ENCODE measurements at places on chromosomes 5 and 9. TPM values are rescaled to one million over a fixed set of nuclear protein-coding genes. Genes with fewer than 3 reads are reported as not detected.

Gene CNTFR
- 1.9 TPM for total RNA-seq

- no peak for DNase-seq
- H3K4me1 ChIP-seq = no peaks in the 10 kb centered on the region
- no peak overlapping the region for H3K27ac ChIP-seq
- no peaks in the 10 kb centered on the region for H3K36me3 ChIP-seq
Measured at GRCh38 chr9:110764006-110764405, 95.4 kb downstream of the MUSK start.

DNA sequence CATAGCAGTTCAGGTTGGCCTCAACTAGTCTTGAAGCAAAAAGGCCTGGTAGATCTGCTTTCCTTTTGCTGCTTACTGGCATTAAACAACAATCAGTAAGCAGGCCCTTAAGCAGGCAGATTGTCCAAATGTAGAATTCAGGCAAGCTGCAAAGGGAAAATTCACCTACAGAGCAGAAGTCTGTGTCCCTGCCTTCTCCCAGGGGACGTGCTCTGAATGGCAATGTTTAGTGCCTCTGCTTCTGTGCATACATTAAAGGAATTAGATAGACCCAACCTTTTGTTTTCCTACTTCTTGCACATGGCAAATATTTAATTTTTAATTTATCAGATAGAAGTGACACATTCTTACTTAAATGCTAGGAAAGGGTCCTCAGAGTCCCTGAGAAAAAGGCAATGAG, 328.8 kb upstream of the PIK3R1 start:
- H3K4me1 ChIP-seq = no peaks in the 10 kb centered on the region
- H3K4me3 ChIP-seq = no peak overlapping the region
- H3K36me3 ChIP-seq = no peaks in the 10 kb centered on the region
- no peaks in the 10 kb centered on the region for H3K27me3 ChIP-seq
- H3K27ac ChIP-seq = no peak overlapping the region

- H3K27ac ChIP-seq = no peak overlapping the region
- DNase-seq = no peak
- H3K27me3 ChIP-seq = no peaks in the 10 kb centered on the region
- no peak overlapping the region for H3K4me3 ChIP-seq
Measured at GRCh38 chr5:86749841-86750240, 132.1 kb downstream of the COX7C start.
